EH (cell line): ENCODE measurements at places on chromosomes 2 and 18.

DNA sequence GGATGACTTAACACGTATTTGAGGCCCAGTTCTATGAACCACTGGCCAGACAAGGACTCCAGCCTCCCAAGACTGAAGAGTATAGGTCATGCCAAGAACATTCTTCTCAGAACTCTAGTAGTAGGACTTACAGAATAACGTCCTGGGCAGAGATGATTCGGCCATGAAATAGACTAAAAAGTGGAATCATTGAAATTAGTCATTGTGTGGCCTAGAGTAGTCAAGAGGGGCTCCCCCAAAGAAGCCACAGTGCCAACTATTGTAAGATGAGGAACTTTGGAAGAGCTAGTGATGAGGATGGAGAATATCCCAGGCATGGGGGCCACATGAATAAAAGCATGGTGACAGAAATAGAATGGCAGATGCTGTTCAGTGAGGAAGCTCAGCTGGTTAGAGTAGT is 101.1 kb downstream of the TRIB2 start:
- no peak for DNase-seq

GRCh38 chr2:182068811-182069210 is 83.2 kb downstream of the PPP1R1C start:
- DNase-seq = peak; percentile 16

GRCh38 chr2:108536133-108536780 is 2.0 kb downstream of the LIMS1 start:
- DNase-seq = peak; percentile 55

- DNase-seq = peak; percentile 43
Observed at GRCh38 chr2:36560726-36561125, 37.2 kb downstream of the FEZ2 start.

DNA sequence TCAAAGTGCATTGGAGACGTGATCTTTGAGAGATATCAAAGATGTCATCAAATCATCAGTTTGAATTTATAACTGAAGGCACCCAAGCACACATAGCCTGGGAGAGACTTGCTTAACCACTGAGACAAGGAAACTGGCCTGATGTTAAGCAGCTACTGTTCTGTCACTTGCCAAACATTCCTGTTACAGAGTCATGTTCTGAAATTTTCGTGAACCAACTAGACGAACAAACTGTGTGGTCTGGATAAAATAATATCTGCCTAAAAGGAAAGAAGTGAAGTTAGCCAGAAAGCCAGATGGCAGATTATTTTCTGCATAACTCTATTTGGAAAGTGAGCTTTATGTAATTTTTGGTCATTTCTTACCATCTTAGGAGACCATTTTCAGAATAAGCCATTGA is 51.4 kb downstream of the SPATS2L start:
- DNase-seq = peak; percentile 48

DNA sequence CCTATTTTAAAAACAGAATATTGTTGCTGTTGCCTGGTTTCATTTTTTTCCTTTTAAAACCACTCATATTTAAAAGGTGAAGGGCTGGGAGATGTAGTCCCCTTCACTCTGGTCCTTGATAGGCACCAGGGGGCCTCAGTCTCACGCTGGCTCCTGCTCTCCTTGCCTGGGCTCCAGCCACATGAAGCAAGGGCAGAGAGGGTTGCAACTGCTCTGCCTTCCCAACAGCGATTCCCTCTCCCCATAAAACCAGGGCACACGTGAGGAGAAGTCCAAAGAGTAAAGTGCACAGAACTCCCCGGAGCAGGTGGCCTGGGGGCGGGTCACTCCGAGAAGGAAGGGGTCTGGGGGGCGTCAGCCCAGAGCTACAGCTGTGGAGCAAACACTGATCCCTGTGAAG is 12.8 kb downstream of the TMEM127 start:
- DNase-seq = no peak

GRCh38 chr2:48415836-48416515 is 114.0 kb upstream of the STON1 start:
- no peak for DNase-seq

- no peak for DNase-seq
Observed at GRCh38 chr2:124489686-124490085, 464.6 kb downstream of the CNTNAP5 start.

GRCh38 chr2:7119132-7119835 is 202.1 kb downstream of the RNF144A start:
- DNase-seq = peak; percentile 16

DNA sequence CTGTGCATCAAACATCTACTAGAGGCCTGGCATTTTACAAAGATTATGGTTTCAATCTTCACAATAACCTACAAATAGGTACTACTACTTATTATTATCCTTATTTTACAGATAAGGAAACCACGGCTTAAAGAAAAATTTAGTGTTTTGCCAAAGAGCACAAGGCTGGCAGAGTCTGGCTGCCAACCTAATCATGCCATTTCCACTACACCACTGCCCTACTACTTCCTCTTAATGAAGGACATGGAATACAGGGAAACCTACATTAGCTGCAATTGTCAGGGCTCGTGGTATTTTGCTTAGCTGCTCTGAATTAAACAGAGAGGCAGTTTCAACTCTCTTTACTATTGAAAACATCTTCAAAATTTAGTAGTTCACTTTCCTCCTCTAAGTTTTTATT is 5.9 kb downstream of the MBOAT2 start:
- DNase-seq = no peak

DNA sequence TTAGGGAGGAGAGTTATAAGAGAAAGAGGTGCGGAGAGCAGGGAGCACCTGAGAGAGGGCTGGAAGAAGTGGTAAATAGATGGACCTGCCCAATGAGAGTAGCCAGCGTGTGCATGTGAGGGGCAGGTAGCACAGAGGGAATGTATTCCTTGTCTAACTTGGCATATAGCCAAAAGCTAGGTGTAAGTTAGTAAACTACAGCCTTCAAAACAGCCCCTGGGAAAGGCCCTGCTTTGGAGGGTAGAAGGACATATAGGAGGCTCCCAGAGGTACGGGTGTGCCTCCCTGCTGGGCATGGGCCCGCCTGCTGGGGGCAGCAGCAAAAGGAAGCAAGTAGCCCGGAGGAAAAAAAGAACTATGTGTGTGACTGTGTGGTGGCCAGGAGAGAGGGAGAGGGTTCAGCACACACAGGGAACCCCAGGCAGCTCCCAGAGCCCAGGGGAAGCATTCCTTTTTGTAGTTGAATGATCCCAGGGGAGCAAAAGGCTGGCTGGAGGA is 48.0 kb downstream of the TCF7L1 start:
- peak; percentile 18 for DNase-seq
